Astrocyte (in vitro differentiated cells and primary cell): ENCODE measurements at places on chromosomes 11 and 22.

DNA sequence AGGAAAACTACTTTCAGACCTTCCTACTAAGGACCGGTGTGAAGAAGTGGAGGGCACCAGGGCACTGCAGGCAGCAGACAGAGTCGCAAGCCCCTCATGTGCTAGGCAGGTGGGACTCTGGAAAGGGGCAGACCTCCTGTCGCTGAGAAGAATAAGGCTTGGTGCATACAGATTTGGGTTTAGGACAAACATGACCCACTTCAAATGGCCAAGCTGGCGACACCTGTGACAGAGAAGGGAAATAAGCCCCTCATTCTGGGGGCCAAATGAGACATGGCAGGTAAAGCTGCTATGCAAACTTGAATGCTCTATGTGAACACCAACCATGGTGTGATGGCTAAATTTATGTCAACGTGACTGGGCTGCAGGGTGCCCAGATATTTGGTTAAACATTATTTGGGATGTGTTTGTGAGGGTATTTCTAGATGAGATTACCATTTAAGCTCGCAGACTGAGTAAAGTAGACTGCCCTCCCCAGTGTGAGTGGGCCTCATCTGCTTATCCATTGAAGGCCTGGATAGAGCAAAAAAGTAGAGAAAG is 112.4 kb upstream of the PITPNB start:
- peaks cover 19% of the 10 kb centered on the region for H3K4me1 ChIP-seq
- no peaks in the 10 kb centered on the region for H3K36me3 ChIP-seq
- no peak overlapping the region for H3K4me3 ChIP-seq
- no peaks in the 10 kb centered on the region for H3K27me3 ChIP-seq

GRCh38 chr22:49627217-49628181 is 200.2 kb downstream of the BRD1 start:
- no peaks in the 10 kb centered on the region for H3K27me3 ChIP-seq
- H3K36me3 ChIP-seq = no peaks in the 10 kb centered on the region
- no peaks in the 10 kb centered on the region for H3K4me1 ChIP-seq
- no peak overlapping the region for H3K4me3 ChIP-seq

DNA sequence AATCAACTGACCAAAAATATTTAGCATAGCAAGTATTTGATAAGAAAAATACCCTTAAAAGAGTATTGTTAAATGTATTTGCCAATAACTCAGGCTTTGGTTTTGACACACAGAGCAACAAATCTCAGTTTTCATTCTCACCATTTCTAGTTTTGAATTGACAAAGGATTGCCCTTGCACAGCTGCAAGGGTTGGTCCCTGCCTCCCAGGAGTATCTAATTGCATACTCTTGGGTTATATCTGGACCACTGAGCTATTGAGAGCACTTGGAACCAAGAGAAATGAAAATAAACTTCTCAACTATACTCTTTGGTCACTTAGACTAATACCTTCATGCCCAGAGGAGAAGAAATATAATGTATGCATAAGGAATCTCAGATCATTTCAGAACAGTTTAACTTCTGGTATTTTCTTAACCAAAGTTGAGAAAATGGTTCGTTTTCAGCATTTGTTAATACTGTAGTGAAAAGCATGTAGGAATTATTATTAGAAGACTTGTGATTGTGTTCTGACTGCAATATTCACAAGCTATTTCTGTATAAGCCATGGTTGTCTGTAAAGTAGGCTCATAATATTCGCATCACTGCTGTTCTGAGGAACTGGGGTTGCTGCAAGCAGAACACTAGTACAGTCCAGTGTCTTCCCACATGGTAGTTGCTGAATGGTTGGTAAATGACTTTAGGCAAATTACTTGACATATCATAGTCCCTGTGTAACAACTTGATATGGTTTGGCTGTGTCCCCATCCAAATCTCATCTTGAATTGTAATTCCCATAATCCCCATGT is 7.9 kb downstream of the C2CD3 start:
- no peaks in the 10 kb centered on the region for H3K4me1 ChIP-seq
- peaks cover 15% of the 10 kb centered on the region for H3K36me3 ChIP-seq
- H3K4me3 ChIP-seq = no peak overlapping the region
- H3K27me3 ChIP-seq = no peaks in the 10 kb centered on the region
- H3K27ac ChIP-seq = no peak overlapping the region

GRCh38 chr22:17698948-17699347 is 60.4 kb downstream of the BCL2L13 start:
- no peak overlapping the region for H3K4me3 ChIP-seq
- DNase-seq = no peak
- no peaks in the 10 kb centered on the region for H3K4me1 ChIP-seq
- peaks cover 7% of the 10 kb centered on the region for H3K36me3 ChIP-seq
- H3K27me3 ChIP-seq = no peaks in the 10 kb centered on the region

GRCh38 chr22:20155330-20156041 is 4.6 kb upstream of the CCDC188 start:
- DNase-seq = peak; percentile 55
- peaks cover 4% of the 10 kb centered on the region for H3K27me3 ChIP-seq
- H3K27ac ChIP-seq = no peak overlapping the region
- no peaks in the 10 kb centered on the region for H3K4me1 ChIP-seq

- peaks cover 40% of the 10 kb centered on the region for H3K4me1 ChIP-seq
- DNase-seq = no peak
- H3K27ac ChIP-seq = no peak overlapping the region
- no peaks in the 10 kb centered on the region for H3K36me3 ChIP-seq
- no peak overlapping the region for H3K4me3 ChIP-seq
Observed at GRCh38 chr11:57425565-57426438, 1.1 kb downstream of the SLC43A3 start.

- H3K4me3 ChIP-seq = no peak overlapping the region
- H3K27me3 ChIP-seq = peaks cover 2% of the 10 kb centered on the region
- no peak for DNase-seq
- no peak overlapping the region for H3K27ac ChIP-seq
- H3K4me1 ChIP-seq = no peaks in the 10 kb centered on the region
- no peaks in the 10 kb centered on the region for H3K36me3 ChIP-seq
Observed at GRCh38 chr11:117563556-117563955, 233.5 kb downstream of the DSCAML1 start.

DNA sequence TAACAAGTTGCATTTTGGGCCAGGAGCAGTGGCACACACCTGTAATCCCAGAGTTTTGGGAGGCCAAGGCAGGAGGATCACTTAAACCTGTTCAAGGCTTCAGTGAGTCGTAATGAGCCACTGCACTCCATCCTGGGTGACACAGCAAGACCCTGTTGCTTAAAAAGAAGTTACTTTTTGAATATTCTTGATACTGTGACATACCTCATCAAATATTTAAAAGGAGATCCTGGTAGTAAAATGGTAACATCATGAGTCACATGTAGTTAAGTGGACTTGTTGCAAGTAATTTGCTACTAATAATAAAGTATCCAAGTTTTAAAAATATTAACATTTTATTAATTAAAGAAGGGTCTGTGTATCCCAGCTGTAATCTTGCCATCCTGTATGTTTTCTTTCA is 18.3 kb downstream of the HMGXB4 start:
- H3K4me3 ChIP-seq = no peak overlapping the region
- no peaks in the 10 kb centered on the region for H3K4me1 ChIP-seq
- no peaks in the 10 kb centered on the region for H3K27me3 ChIP-seq
- H3K36me3 ChIP-seq = peaks cover 13% of the 10 kb centered on the region
- no peak overlapping the region for H3K27ac ChIP-seq
- peak; percentile 45 for DNase-seq

GRCh38 chr11:128580612-128581011 is 6.7 kb downstream of the ETS1 start:
- H3K4me1 ChIP-seq = peaks cover 8% of the 10 kb centered on the region
- no peak overlapping the region for H3K4me3 ChIP-seq
- DNase-seq = no peak
- H3K36me3 ChIP-seq = no peaks in the 10 kb centered on the region

- H3K27ac ChIP-seq = no peak overlapping the region
- peaks cover 9% of the 10 kb centered on the region for H3K27me3 ChIP-seq
- H3K4me3 ChIP-seq = no peak overlapping the region
- H3K4me1 ChIP-seq = no peaks in the 10 kb centered on the region
- no peaks in the 10 kb centered on the region for H3K36me3 ChIP-seq
- DNase-seq = no peak
Observed at GRCh38 chr11:118672846-118673245, 6.6 kb downstream of the TREH start.

DNA sequence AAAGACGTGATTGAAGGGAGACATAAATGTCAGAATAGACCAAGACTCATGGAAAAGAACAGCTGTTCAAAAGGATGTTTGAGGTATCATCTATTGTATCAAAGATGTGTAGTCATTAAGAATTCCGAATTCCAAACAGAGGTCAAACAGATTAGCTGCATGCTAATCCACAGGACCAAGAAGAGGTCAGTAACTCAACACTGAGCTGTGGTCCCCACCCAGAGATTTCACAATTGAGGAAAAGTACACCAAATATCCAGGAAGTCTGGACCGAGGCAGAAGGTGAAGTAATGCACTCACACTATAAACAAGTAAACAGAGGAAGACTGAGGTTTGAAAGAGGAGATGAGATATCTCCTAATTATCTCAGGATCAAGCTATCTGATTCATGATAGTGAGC is 29.6 kb upstream of the OR5P2 start:
- H3K27me3 ChIP-seq = no peaks in the 10 kb centered on the region
- no peaks in the 10 kb centered on the region for H3K4me1 ChIP-seq
- H3K27ac ChIP-seq = no peak overlapping the region
- no peak for DNase-seq

- H3K27me3 ChIP-seq = no peaks in the 10 kb centered on the region
- peak; percentile 80 for DNase-seq
- H3K36me3 ChIP-seq = no peaks in the 10 kb centered on the region
- no peak overlapping the region for H3K4me3 ChIP-seq
- H3K27ac ChIP-seq = peak overlapping the region; percentile 54
Observed at GRCh38 chr11:10322830-10323792, 18.2 kb downstream of the ADM start.

DNA sequence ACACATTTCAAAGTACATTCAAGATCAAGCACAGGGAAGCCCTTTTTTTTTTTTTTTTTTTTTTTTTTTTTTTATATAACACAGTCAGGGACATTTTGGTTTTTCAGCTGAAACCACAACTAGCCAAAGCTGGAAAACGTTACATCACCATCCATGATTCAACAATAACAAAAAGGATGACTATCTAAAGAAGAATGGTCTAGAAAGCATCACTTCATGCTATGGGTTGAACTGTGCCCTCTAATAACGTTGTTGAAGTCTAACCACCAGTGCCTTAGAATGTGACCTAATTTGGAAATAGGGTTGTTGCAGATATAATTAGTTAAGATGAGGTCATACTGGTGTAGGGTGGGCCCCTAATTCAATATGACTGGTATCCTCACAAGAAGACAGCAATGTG is 46.6 kb downstream of the MTMR2 start:
- H3K27me3 ChIP-seq = no peaks in the 10 kb centered on the region
- H3K27ac ChIP-seq = peak overlapping the region; percentile 96
- H3K4me3 ChIP-seq = no peak overlapping the region
- peaks cover 18% of the 10 kb centered on the region for H3K4me1 ChIP-seq
- H3K36me3 ChIP-seq = peaks cover 2% of the 10 kb centered on the region

DNA sequence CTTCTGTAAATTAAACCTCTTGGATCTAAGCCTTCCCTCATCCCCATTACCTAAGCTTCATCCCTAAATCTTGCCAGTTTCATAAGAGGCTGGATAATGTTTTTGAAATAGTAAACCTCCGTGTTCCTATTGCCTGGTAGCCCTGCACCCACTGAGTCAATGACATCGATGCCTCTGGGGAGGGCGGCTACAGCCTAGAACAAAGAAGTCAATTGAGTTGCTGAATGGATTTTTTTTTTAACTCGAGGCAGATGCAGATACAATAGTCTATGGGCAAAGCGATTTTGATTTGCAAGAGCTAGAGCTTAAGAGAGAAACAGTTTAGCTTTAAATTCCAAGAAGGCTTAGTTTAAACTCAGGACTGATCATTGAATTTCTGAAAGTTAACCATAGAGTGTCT is 121.3 kb downstream of the NECTIN1 start:
- no peaks in the 10 kb centered on the region for H3K4me1 ChIP-seq
- no peak for DNase-seq
- H3K27me3 ChIP-seq = peaks cover 20% of the 10 kb centered on the region
- H3K36me3 ChIP-seq = no peaks in the 10 kb centered on the region
- no peak overlapping the region for H3K4me3 ChIP-seq

DNA sequence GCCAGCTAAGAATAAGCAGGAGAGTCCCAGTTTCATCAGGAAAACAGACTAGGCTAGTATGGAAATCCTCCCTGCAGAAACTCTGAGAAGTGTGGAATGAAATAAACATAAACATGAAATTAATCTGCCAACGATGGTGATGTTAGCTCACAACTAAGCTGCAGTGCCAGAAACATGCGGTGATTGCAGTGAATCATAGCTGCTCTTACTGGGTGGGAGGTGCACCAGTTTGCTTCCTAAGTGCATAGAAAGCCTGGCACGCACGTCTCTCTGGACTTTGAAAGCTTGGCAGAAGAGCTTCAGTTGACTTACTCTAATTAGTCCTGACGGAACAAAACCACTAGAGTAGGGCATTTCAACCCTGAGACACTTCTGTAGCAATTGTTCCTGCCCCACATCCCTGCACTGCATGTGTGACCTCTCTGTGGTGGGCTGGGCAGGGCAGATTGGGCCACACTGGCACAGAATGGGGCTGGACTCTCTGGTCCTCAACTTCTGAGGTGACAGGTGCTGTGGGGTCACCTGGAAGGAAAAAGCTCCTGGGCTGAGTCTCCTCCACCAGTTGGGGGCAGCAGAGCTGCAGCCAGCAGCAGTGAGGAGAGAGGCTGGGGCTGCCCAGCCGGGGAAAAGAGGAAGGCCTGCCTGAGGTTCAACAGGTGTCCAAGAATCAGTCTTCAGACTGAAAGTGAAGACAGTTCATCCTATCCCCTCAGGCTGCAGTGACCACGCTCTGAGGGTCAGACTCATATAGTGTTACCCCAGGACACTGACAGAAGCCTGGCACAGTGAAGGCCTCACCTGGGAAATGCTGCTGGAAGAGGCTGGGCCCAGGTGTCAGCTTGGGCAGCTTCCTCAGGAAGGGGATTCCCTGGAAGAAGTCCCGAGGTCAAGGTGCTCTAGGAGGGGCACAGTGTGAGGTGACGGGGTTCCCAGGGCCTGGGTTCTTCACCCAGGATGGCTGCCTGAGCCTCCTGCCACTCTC is 40.5 kb downstream of the GGTLC2 start:
- no peak overlapping the region for H3K27ac ChIP-seq
- H3K4me3 ChIP-seq = no peak overlapping the region
- no peaks in the 10 kb centered on the region for H3K4me1 ChIP-seq
- no peaks in the 10 kb centered on the region for H3K36me3 ChIP-seq
- no peaks in the 10 kb centered on the region for H3K27me3 ChIP-seq

- H3K27me3 ChIP-seq = no peaks in the 10 kb centered on the region
- H3K4me3 ChIP-seq = no peak overlapping the region
- no peaks in the 10 kb centered on the region for H3K36me3 ChIP-seq
- no peak overlapping the region for H3K27ac ChIP-seq
Observed at GRCh38 chr11:61704838-61705237, 24.6 kb downstream of the DAGLA start.

- H3K27ac ChIP-seq = no peak overlapping the region
- peaks cover 4% of the 10 kb centered on the region for H3K27me3 ChIP-seq
- no peaks in the 10 kb centered on the region for H3K4me1 ChIP-seq
- no peak for DNase-seq
- no peak overlapping the region for H3K4me3 ChIP-seq
Observed at GRCh38 chr11:44404736-44405395, 94.9 kb upstream of the ALX4 start.

- no peak overlapping the region for H3K4me3 ChIP-seq
- H3K27me3 ChIP-seq = peaks cover 23% of the 10 kb centered on the region
Observed at GRCh38 chr22:45014654-45015053, 4.8 kb upstream of the PHF21B start.

GRCh38 chr11:130599073-130599654 is 150.7 kb downstream of the ADAMTS15 start:
- H3K4me3 ChIP-seq = no peak overlapping the region
- no peaks in the 10 kb centered on the region for H3K36me3 ChIP-seq
- DNase-seq = no peak
- H3K4me1 ChIP-seq = peaks cover 6% of the 10 kb centered on the region
